GM18507 (cell line): ENCODE measurements at places on chromosomes 4 and X.

- no peak for DNase-seq
Observed at GRCh38 chrX:3811331-3812311, 98.2 kb upstream of the PRKX start.

DNA sequence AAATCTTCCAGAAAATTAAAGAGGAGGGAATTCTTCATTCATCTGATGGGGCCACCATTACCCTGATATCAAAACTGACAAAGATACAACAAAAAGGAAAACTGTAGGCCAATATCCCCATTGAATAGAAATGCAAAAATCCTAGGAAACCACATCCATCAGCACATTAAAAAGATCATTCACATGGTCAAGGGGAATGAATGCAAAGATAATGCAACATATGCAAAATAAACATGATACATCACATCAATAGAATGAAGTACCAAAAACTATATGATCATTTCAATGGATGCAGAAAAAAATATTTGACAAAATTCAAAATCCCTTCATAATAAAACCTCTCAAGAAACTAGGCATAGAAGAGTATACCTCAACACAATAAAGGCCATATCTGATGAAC lies 108.9 kb upstream of the SH3RF1 start:
- DNase-seq: no peak

DNA sequence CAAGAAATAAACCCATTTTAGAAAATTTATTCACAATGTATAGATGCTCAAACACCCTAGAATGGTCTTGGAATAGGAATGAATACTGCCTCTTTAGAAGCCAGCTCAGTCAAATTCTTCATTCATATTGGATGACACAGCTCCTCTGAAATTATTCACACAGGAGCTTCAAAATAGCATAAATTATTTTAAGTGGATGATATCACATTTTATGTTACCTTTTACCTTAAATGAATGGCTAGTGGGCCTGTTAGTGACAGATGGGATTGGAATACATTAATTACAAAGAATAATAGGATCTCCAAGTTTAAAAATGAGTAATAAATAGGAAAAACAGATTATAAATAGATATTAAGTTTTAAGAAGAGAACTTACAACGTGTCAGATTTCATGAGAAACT lies 184.4 kb downstream of the GABRB1 start:
- no peak for DNase-seq

DNA sequence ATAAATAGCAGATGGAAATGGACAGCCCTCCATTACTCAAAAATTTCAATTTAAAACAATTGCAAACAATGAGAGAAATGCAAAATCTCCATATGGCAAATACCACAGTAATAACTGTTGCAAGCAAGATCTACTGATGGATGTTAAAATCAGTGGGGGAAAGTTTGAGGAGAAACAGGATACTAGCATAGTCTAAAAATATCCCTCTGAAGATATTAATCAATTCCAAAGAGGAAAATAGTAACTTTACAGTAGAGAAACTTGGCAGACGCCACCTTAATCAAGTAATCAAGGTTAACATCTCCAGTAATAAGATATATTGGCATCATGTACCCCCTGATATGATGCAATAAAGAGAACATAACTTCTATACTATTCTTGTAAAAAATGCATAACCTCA lies 344.8 kb downstream of the ZNF674 start:
- DNase-seq: no peak

GRCh38 chrX:141945426-141945825 lies 41.7 kb downstream of the MAGEC1 start:
- no peak for DNase-seq

GRCh38 chr4:150826306-150826705 lies 188.8 kb downstream of the LRBA start:
- DNase-seq: no peak

- DNase-seq: no peak
Observed at GRCh38 chr4:1506956-1507721, 100.9 kb upstream of the NKX1-1 start.

- no peak for DNase-seq
Observed at GRCh38 chr4:165426331-165426730, 47.5 kb downstream of the CPE start.

GRCh38 chr4:4396628-4397440 lies 9.9 kb downstream of the NSG1 start:
- DNase-seq: no peak

- DNase-seq: no peak
Observed at GRCh38 chrX:73400136-73400748, 46.6 kb upstream of the CDX4 start.

- DNase-seq: no peak
Observed at GRCh38 chr4:140095694-140096482, 58.1 kb downstream of the MAML3 start.

DNA sequence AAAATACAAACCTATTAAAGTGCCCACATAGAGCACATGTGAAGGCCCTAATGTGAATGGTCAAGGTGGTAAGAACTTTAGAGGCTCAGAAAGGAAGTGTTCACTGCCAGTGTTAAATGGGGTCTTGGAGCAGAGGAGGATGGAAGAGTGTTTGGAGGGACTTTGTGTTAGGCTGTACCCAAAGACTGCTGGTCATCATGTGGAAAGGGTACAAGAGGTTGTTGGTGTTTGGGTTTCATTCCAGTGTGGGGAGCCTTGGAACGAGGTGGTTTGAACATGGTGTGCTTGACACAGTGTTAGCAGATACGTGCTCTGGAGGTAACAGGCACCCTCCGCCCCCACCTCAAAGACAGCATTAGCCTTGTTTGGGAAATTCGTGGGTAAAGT lies 73.1 kb downstream of the RAPGEF2 start:
- no peak for DNase-seq

- no peak for DNase-seq
Observed at GRCh38 chr4:7756561-7757355, 182.9 kb downstream of the AFAP1 start.

DNA sequence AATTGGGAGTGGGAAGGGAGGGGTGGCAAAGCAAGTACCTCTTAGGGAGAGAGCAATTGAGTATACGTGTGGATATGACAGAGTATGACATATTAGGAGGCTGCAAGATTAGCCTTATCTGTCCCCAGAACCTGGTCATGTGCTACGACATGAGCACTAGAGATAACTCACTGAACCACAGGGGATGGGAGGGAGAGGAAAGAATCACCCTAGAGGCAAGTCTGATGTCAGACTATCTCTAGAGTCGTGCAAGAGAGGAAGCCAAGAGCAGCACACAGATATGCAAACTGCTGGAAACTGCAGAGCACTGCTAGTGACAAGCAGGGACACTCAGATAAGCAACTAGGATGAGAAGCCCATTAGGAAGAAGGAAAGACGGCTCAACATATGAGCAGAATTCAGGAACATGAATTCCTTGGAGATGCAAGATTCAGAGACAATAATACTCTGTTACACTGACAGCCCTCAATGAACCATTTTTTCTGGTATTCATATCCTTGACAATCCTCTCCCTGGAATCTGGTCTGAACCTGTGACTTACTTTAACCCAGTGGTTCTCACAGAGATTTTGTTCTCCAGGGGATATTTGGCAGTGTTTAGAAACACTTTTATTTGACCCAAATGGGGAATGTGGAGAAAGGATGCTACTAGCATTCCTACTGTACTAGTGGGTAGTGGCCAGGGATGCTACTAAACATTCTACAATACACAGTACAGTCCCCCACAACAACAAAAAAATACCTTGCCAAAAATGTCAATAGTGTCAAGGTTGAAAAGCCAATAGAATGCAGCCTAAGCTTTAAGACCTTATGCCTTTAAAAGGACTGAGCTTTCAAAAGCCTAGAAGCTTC lies 84.0 kb upstream of the BMP2K start:
- DNase-seq: no peak

DNA sequence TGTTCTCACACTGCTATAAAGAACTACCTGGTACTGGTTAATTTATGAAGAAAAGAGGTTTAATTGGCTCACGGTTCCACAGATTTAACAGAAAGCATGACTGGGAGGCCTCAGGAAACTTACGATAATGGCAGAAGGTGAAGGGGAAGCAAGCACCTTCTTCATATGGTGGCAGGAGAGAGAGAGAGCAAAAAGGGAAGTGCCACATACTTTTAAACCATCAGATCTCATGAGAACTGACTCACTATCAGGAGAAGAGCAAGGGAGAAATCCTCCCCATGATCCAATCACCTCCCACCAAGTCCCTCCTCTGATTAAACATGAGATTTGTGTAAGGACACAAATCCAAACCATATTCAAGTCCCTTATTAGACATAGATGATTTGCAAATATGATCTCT lies 12.3 kb upstream of the RAP2C start:
- no peak for DNase-seq

DNA sequence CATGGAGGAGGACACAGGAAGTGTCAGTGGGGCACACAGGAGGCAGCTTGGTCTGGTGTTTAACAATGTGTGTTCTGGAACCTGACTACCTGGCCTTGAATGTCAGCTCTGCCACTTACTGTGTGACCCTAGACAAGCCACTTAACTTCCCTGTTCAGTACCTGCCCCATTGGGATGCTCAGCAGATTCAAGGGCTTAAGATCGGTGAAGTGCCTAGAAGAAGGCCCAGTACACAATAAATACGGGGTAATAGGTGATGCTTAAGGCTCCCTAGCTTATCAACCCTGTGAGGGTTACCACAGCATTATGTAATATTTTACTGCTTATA lies 1.6 kb upstream of the CHIC2 start:
- DNase-seq: no peak

DNA sequence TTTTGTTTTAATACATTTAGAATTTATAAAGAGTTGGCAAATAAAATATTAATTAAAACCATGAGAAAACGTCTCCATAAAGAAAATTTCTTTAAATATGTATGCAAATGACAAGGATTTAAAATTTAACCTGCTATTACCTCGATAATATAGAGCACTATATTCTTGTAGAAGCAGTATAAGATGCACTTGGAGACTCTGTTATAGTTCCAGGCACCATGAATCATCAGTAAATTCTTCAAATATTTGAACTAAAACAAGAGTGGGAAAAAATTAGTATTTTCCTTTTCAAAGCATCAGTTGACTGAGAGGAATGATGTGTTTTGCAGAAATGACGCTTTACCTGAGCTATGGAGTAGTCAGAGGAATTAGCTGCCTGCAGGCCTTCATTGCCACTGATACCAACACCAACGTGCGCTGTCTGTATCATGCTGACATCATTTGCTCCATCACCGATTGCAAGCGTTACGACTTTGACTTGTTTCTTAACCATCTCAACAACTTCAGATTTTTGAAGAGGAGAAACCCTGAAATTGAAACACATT lies 67.3 kb downstream of the SHISA3 start:
- DNase-seq: no peak

DNA sequence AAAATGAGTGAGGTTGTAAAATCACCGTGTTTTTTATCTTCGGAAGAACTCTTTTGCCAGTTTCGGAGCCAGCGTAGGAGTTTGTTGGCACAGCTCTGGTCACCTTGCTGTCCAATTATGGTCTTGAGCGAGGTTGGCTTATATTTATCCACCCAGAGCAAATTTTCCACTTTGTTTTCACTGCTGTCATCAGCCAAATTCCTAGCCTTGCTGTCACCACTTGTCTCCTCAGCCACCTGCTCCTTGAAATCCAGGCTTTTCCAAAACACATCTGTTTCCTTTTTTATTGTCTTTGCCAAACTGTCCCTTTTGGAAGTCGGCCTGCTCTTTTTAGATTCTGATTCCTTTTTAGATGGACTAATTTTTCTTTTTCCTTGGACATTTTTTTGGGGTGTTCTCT lies 57.6 kb downstream of the RFC1 start:
- no peak for DNase-seq

DNA sequence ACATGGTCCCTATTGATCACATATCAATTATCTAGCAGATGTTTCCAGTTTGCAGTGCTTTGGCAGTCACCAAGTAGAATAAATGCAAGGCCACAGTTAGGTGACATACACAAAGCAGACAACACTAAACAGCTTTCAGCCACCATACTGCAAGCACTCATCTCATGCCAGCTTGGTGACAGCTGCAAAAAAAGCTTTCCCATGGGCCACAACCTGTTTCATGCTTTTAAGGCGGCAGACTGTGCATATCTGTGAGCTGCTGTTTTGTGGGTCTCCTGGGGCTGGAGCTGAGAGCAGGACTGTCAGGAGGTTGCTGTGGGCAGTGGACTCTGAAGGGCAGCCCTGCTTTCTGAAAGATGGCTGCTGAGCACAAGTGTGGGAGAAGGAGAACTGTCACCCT lies 82.6 kb downstream of the FHDC1 start:
- DNase-seq: no peak

DNA sequence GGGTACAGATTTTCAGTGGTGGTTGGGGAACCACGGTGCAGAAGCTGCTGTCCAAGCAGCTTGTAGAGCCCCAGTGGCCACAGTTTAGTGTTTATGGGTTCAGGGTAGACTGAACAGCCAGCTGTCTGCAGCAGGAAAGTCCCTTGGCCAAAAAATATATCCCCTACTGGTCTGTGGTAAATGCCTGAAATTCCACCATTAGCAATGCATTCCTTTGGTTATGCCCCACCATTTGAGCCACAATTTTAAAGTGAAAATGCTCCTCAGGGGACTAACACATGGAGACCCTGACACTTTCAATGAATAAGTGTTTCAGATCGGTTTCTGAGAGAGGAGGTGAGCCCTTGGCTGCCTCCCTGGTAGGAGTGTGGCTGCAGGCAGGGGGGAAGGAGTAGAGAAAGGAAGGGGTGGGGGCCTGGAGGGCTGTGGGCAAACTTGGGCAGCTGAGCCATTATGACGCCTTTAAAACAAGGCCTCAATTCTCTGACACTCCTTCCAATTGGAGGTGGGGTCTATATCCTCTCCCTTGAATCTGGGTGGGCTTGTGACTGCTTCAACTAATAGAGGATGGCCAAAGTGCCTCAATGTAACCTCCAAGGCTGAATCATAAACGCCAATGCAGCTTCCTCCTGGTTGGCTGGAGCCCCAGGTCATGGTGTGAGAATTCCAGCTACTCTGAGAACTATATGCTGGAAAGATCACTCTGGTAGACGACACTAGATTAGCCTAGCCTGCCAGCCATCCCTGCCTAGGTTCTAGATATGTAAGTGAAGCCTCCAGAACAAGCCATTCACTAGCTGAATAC lies 75.8 kb upstream of the ATP6AP2 start:
- no peak for DNase-seq

- DNase-seq: no peak
Observed at GRCh38 chrX:2756548-2756947, 4.7 kb downstream of the XG start.

- no peak for DNase-seq
Observed at GRCh38 chr4:8560265-8561047, 19.7 kb upstream of the GPR78 start.

DNA sequence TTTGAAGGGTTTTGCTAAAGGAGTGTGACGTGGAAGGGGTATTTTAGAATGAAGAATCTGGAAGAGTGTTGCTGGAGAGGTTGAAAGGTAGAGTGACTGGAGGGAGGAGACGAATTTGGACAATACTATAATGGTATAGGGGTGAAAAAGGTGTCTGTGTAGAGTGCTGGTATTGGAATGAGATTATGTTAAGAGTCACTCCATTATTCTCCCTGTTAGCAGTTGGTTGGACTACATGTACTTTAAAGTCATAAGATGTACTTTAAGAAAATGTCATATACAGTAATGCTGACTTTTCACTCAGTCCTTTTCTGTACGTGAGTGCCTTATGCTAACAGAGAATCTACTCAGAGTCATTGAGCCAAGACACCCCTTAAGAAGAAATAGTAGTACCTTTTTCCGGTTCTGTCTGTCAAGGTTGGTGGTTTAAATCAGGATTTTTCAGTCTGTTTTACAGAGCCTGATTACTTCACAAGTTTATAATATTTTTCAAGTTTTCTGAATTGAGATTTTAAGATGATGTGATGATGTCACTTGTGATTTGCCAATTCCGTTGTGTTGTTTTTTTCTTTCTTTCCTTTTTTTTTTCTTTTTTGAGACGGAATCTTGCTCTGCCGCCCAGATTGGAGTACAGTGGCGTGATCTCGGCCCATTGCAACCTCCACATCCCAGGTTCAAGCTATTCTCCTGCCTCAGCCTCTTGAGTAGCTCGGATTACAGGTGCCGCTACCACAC lies 56.6 kb downstream of the WWC2 start:
- DNase-seq: no peak
